NT2/D1 (cell line): ENCODE measurements at places on chromosomes 6 and 20.

DNA sequence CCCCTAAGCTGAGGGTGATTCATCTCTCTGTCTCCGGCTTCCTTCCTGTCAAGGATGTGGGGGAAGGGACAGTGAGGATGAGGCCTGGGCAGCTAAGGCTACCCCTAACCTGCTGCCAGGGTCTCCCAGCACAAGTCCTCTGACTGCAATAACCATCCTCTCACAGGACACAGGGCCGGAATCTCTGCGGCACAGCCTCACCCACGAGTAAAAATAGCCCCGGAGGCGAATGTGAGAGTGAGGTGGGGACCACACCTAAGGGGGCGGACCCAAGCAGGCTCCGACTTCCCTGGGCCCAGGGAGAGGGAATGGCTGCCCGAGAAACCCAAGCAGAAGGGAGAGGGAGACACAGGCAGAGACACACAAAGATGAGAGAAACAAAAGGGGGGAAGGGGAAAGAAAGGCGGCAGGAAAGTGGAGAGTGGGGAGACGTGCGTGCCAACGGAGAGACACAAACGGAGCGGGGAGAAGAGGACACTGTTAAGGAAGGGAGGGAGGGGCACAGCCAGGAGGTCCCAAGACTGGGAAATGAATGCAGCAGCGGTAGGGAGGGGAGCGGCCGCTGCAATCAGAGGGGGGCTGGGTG is 1.4 kb downstream of the CLIC1 start:
- DNase-seq = peak; percentile 74

GRCh38 chr20:62737271-62737811 is 28.7 kb downstream of the NTSR1 start:
- DNase-seq = no peak

GRCh38 chr6:25112322-25112773 is 166.8 kb upstream of the CARMIL1 start:
- DNase-seq = no peak

GRCh38 chr6:140253096-140253495 is 878.6 kb upstream of the CITED2 start:
- no peak for DNase-seq

GRCh38 chr6:148599967-148600426 is 146.8 kb upstream of the UST start:
- DNase-seq = peak; percentile 92

- DNase-seq = no peak
Measured at GRCh38 chr6:7938562-7939183, 28.1 kb upstream of the TXNDC5 start.

DNA sequence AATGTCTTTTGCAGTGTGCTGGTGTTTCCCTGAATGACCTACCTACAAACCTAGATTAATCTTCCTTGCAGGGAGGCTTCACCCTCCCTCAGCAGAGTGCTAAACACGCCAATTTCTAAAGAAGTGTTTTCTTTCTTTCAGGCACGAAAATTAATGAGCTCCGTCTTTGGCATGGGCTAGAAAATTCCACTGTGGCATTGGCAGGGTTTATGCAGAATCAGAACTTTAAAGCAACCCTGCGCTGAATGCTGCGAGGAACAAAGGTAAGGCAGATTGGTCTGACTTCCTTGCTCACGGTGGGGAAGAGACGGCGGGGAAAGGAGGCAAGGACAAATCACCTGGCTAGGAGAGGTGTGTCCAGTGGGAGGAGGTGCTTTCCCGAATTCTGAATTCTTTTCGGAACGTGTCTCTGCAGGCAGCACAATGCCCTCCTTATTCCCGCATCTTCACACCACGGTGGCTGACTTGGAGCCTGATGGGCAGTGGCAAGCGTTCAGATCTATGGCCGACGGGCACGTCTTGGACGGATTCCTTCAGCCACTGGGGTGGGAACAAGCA is 6.2 kb upstream of the BANF2 start:
- no peak for DNase-seq

- no peak for DNase-seq
Measured at GRCh38 chr6:11917951-11918738, 94.0 kb upstream of the HIVEP1 start.

DNA sequence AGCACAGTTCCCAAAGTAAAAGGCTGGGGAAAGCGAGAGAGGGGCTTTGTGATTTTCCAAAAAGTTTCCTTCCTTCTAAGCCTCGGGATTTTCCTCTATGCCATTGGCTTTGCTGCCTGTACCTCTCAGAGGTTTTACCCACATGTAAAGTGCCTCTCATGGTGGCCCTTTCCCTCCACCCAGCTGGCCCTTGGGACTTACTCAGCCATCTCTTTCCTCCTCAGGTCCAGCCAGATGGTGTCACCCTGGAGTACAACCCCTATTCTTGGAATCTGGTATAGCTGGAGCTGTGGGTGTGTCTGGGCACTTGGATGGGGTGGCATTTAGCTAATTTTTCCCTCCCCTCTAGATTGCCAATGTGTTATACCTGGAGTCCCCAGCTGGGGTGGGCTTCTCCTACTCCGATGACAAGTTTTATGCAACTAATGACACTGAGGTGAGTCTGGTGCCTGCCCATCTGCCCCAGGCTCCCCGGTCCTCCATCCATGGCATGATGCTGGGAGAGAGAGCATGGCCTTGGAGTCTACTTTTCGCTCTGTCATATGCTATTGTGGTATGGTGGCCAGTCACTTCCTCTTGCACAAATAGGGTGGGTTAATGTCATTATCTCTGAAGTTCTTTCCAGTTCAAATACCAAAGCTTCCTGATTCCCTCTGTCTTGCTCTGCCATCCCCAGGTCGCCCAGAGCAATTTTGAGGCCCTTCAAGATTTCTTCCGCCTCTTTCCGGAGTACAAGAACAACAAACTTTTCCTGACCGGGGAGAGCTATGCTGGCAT is 1.1 kb downstream of the CTSA start:
- no peak for DNase-seq

DNA sequence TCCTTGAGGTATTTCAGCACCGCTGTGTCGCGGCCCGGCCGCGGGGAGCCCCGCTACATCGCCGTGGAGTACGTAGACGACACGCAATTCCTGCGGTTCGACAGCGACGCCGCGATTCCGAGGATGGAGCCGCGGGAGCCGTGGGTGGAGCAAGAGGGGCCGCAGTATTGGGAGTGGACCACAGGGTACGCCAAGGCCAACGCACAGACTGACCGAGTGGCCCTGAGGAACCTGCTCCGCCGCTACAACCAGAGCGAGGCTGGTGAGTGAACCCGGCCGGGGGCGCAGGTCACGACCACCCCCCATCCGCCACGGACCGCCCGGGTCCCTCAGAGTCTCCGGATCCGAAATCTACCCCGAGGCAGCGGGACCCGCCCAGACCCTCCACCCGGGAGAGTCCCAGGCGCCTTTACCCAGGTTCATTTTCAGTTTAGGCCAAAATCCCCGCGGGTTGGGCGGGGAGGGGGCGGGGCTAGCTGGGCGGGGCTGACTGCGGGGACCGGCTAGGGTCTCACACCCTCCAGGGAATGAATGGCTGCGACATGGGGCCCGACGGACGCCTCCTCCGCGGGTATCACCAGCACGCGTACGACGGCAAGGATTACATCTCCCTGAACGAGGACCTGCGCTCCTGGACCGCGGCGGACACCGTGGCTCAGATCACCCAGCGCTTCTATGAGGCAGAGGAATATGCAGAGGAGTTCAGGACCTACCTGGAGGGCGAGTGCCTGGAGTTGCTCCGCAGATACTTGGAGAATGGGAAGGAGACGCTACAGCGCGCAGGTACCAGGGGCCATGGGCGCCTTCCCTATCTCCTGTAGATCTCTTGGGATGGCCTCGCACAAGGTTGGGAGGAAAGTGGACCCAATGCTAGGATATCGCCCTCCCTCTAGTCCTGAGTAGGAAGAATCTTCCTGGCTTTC is 693 bp downstream of the HLA-F start:
- DNase-seq = no peak

- peak; percentile 50 for DNase-seq
Measured at GRCh38 chr6:34055223-34055933, 90.5 kb downstream of the GRM4 start.

GRCh38 chr6:105430685-105431084 is 27.8 kb upstream of the PREP start:
- DNase-seq = no peak

DNA sequence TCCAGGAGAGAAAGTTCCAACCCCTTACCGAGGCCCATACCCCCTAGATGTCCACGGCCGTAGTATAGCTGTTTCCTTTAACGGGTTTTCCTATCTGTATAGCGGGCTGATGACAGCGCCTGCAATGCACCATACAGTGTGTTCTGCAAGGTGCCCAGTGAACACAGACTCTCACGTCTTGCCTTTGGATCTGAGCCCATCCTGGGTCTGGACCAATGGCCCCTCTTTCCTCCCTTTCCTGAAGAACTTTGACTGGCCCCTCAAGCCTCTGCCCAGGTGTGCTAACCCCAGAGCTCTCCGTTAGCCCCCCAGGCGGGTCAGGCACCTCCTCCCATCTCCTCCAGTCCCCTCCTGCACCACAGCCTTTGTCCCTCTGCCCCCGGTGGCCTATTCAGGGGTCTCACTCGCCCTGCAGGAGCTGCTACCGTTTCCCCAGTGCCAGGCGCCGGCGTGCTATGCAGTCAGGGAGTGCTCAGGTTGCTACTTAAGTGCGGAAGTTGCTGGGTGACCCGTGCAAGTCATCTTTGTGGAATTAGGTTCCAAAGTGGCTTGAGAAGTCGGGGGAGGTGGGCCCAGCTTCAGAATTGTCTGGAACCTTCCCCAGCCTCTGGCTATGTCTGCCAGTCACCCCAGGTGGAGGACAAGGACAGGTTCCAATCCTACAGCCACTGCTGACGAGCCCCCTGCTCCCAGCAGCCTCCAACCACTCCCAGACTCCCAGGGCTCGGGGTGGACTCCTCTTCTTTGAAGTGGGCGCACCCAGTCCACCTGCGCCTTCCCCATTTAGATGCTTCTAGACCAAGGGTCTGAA is 35.0 kb upstream of the ZBP1 start:
- no peak for DNase-seq

DNA sequence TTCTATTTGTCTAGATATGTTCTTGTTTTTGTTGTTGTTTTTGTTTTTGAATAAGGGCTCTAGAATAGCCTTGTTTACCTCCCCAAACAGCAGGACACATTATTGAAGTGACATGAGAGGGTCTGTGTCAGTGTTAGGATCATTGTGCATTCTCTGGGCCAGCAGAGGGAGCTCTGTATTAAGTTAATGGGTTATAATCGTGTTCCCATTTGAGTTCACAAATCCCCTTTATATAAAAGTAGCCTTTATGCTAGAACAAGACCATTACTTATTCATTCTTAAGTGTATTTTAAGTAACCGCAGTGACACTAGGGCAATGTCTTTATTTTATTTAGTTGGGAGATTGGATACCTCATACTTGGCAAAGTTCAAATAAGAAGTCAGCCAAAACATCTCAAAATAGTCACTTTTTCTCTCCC is 44.8 kb downstream of the STK4 start:
- DNase-seq = peak; percentile 35

- no peak for DNase-seq
Measured at GRCh38 chr20:49379338-49379737, 101.5 kb upstream of the ZNFX1 start.

- DNase-seq = no peak
Measured at GRCh38 chr6:168415098-168415992, 25.6 kb upstream of the SMOC2 start.

GRCh38 chr6:127083963-127084310 is 34.5 kb upstream of the RSPO3 start:
- no peak for DNase-seq

DNA sequence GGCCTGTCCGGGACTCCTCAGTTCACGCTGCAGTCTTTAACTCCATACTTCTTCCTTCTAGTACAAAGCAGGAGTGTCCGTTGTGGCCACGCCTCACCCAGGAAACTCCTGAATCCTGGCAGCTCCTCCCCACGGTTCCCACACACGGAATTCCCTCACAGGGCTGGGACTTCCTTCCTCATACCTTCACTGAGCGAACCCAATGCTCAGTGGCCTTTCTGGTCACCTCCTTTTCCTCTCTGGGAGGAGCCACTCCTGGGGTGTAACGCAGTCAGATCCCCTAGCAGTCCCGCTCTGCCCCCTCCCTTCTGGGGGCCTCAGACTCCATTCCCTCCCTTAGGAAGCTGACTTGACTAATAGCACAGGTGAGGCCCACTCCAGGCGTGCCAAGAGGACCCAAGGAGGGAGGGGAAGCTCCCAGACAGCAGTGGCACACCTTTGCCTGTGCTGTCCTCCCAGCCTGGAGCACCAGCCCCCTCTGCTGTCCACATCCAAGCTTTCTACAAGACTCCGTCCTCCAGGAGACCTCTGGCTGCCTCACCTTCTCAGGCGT is at the start of gene SLC52A3:
TSS of gene SLC52A3 (minus strand) at position 75 of the 553 bp plus-strand sequence. CDS start 2,726 bp downstream, outside the sequence.
- DNase-seq = peak; percentile 33

DNA sequence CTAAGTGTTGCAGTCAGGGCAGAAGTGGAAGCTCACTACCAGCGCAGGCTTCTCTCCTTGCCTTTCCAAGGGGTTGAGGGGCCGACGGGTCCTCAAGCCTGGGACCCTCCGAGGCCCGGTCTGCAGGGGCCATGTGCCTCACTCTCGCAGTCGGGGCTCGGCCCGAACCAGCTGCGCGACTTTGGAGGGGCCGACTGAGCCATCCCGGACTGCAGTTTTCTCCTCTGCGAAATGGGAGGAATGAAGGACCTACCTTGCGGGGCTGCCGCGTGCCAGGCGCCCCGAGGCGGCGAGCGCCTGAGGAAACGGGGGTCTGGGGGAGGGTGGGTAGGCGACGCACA is 5.6 kb downstream of the LZTS3 start:
- DNase-seq = no peak

DNA sequence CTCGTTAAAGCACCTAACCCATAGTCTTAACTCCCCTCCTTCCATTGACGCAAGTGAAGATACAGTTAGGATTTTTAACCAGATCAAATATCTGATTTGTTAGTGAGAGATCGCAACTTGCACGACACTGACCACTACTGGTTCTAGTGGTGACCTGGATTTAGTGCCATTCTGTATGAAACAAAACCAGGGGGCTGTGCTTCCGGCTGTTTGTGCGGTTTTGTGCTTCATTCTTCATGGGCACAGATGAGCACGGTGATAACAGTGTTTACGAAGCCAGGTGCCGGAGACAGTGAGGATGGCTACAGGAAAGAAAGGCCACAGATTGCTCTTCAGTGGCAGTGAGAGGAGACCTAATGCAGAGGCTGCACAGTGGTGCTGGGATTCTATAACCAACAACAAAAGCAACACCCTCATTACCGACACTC is 75.5 kb downstream of the NOL4L start:
- no peak for DNase-seq

DNA sequence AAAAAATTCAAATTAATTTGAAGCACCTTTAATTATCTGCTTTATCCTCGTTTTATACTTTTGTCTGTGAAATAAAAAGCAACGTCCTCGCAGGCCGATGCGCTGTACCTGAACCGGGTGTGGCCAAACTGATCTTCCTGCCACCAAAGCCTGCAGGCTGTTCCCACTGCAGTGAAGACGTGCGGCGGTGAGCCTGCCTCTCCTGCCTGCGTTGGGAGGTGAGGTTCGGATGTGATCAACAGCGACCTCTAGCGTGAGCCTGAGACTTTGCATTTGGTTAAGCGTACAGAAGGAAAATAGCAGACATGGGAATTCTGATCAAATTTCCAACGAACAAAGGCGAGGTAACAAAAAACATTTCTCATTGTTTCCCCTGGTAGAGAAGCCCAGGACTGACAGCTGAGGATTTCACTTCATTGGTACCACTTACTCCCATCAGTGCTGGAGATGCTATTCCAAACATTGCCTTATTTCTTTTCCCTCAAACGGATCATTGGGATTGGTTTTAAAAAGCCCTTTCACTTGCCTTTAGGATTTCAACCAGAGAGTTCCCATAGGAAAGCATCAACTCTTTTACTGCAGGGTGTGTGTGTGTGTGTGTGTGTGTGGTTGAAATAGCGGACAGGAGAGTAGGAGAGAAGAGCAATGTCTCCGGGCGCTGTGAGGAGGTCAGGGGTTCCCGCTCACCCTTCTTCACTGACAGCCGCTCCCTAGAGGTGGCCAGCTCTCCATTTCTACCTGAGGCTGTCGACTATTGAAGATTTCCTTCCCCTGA is 56.6 kb upstream of the CCN6 start:
- DNase-seq = peak; percentile 63

GRCh38 chr6:40569162-40569910 is 17.8 kb downstream of the LRFN2 start:
- no peak for DNase-seq
